ENCODE measurements at places on chromosomes 11 and 22.
A peak's percentile ranks its signal among the peaks of the same experiment; 100 is the strongest.

- DNase-seq, result no peak
Observed at GRCh38 chr22:19691721-19692341, 22.5 kb upstream of the SEPTIN5 start.

GRCh38 chr22:43476751-43477725 is 65.2 kb downstream of the MPPED1 start:
- no peak for DNase-seq

DNA sequence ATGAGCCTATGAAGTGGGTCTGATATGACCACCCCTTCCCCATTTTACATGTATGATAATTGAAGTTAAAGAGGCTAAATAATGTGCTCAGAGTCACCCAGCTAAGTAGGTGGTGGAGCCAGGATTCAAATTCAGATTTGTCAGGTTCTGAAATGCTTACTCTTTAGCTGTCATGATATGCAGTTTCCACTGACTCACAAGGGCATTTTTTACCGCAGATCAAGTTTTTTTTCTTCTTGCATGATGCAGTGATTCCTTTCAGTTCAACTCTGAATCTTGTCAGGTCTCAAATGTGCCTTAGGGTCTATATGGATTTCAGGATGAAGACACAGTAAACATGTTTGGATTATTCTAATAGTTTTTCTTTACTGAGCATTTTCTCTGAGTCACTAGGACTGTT is 12.6 kb upstream of the TRIM44 start:
- no peak for DNase-seq

DNA sequence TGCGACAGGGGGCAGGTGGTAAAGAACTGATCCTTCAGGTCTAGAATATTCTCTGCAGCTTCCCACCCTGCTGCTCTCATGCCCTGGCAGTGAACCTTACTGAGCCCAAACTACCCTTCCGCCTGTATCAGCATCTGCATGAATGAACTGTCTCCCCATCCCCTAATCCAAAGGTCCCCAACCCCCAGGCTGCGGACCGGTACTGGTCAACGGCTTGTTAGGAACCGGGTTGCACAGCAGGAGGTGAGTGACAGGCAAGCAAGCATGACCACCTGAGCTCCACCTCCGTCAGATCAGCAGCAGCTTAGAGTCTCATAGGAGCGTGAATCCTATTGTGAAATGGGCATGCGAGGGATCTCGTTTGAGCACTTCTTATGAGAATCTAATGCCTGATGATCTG is 58.2 kb upstream of the LMO1 start:
- no peak for DNase-seq

GRCh38 chr22:40421082-40421350 is 50.6 kb downstream of the SGSM3 start:
- DNase-seq, result no peak

DNA sequence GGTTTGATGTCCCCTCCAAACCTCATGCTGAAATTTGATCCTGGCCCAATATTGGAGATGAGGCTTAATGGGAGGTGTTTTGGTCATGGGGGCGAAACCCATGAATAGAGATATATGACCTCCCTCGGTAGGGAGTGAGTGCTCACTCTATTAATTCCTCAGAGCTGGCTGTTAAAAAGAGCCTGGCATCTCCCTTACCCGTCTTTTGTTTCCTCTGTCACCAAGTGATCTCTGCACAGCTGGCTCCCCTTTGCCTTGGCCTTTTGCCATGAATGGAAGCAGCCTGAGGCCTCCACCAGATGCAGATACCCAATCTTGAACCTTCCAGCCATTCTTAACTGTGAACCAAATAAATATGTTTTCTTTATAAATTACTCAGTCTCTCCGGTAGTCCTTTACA is 4.5 kb upstream of the CCDC81 start:
- DNase-seq, result no peak

DNA sequence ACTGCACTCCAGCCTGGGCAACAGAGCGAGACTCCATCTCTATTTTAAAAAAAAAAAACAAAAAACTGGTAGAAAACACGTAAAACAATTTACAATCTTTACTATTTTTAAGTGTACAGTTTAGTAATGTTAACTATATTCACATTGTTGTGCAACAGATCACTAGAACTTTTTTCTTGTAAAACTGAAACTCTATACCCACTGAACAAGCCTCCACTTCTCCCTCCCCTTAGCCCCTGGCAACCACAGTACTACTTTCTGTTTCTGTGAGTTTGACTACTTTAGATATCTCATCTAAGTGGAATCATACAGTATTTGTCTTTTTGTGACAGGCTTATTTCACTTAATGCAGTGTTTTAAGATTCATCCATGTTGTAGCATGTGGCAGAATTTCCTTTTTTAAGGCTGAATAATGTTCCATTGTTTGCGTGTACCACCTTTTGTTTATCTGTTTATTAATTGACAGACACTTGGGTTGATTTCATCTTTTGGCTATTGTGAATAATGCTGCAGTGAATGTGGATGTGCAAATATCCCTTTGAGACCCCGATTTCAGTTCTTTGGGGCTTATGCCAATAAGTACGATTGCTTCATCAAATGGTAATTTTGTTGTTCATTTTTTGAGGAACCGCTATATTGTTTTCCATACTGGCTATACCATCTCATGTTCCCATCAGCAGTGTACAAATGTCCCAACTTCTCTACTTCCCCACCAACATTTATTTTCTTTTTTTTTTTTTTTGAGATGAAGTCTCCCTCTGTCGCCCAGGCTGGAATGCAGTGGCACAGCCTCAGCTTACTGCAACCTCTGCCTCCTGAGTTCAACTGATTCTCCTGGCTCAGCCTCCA is 11.0 kb downstream of the DDB2 start:
- DNase-seq, result no peak

GRCh38 chr22:39703091-39703490 is 132.5 kb downstream of the CACNA1I start:
- DNase-seq, result no peak

DNA sequence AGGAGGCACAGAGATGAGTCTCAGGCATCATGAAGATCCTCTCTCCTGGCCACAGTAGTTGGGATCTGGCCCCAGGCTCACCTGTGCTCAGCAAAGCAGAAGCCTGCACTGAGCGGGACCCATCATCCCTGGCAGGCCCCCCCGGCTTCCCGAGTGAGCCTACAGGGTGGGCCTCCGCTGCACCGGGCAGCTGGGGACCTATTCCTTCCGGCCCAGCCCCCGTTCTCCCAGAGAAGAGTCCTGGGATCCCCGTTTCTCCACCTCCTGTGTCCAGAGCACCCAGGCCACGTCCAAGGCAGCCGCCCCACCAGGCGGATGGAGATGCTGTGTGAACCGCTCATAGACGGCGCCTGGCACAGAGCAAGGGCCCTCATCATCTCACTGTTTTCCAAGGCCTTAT is 52.5 kb downstream of the ANO1 start:
- no peak for DNase-seq

- DNase-seq, result peak; percentile 18
Observed at GRCh38 chr11:45655347-45655756, 10.1 kb downstream of the CHST1 start.

- DNase-seq, result no peak
Observed at GRCh38 chr11:61163714-61164605, 2.7 kb upstream of the VPS37C start.

DNA sequence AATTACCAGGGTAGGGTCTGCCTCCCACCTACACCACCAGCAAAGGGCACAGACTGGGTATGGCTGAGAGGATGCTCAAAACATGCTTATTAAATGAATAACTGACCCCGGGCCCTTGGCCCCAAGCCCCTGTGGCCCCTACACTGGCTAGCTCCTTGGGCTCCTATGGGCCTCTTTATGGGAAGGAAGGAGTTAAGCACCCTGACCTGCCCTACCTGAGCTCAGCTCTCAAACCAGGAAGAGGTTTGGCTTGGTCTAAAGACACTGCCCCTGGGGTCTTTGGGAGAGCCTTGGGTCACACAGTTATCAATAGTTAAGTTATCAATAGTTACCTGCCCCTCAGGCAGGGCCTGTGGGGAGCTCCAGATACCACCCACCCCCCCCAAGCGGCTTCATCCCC is 1.2 kb downstream of the USH1C start:
- no peak for DNase-seq

GRCh38 chr11:103085758-103086365 is 6.1 kb downstream of the DCUN1D5 start:
- no peak for DNase-seq

DNA sequence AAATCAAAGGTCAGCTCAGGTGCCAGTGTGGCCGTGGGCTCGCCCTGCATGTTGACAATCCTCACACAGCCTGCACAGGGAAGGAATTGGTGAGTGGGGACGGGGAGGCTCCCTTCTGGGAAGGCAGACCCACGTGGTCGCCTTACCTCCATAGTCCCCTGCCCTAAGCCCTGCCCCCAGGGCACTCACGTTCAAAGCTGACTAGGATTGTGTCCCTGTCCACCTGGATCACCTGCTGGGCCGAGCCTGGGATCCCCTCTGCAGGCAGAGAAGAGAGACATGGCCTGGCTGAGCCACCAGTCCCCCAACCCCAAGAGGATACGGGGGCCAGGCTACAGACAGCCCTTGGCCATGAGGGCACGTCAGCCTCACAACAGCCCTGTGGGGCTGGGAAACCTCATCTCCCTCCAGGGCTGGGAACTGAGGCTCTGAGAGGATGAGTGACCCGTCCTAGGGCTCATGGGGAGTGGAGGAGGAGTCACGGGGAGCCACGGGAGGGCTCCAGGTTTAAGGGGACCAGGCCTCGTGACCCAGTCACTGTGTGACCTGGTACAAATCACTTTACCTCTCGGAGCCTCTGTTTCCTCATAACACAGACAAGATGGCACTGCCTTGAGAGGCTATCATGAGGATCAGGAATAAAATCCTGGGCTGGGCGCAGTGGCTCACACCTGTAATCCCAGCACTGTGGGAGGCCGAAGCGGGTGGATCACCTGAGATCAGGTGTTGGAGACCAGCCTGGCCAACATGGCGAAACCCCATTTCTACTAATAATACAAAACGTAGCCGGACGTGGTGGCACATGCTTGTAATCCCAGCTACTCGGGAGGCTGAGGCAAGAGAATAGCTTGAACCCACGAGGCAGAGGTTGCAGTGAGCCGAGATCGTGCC is 12.1 kb upstream of the SF1 start:
- DNase-seq, result no peak

GRCh38 chr22:50027639-50028537 is 15.3 kb upstream of the IL17REL start:
- no peak for DNase-seq

- no peak for DNase-seq
Observed at GRCh38 chr11:59778122-59778521, 22.9 kb downstream of the STX3 start.

GRCh38 chr11:121456151-121456550 is 3.4 kb upstream of the SORL1-AS1 start:
- DNase-seq, result no peak

DNA sequence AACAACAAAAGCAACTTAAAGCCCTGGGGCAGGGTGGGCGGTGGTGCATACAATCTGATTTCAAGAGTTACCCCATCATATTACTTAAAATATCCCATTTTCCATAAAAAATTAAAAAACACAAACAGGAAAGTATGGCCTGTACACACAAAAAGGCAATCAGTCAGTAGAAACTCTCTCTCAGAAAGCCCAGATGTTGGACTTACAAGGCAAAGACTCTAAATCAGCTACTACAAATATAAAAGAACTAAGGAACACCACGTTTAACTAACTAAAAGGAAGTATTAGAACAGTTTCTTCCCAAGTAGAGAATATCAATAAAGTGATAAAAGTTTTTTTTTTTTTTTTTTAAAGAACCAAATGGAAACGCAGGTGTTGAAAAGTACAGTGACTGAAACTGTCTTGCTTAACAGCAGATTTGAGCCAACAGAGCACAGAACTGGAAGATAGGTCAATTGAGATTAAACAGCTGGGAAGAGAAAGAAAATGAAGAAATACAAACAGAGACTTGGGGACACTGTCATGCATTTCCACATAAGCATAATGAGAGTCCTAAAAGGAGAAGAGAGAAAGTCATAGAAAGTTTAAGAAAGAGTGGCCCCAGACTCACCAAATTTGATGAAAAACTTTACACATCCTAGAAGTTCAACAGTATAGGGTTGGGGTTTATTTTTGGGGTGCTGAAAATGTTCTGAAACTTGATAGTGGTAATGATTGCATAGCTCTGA is 8.6 kb downstream of the SC5D start:
- DNase-seq, result no peak

GRCh38 chr22:49515475-49515874 is 312.2 kb downstream of the BRD1 start:
- DNase-seq, result no peak

DNA sequence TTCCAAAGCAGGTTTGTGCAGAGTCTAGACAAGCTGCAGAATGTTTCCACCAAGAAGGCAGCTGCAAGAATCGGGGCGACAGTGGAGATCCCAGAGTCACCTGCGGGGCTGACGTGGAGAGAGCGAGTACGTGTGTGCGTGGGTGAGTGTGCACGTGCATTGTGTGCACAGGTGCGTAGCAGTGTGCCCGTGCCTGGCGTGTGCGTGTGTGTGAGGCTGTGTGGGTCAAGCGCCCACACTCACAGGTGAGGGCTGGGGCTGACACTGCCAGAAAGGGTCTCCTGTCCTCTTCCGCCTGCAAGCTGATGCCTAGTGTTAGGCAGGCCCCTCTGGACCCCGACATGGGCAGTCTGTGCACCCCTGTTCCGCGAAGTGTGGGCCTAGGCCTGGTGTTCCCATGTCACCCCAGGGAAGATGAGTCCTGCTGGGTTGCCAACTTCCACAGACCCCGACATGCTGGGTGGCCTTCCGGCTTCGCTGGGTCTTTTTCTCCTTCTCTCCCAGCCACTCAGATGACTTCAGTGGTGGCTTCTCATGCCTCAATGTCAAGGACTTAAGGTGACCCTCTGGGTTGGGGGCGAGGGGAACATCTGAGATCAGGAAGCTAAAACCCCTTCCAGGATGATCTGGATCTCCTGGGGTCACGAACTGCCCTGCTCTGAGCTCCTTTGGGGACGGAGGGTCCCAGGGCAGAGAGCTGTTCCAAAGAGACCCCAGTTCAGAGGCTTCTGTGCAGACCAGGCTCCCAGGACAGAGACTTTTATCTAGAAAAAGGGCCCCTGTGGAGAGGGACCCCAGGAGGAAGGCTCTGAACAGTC is 10.4 kb upstream of the SYT8 start:
- no peak for DNase-seq

GRCh38 chr11:117573326-117573725 is 223.7 kb downstream of the DSCAML1 start:
- DNase-seq, result no peak

DNA sequence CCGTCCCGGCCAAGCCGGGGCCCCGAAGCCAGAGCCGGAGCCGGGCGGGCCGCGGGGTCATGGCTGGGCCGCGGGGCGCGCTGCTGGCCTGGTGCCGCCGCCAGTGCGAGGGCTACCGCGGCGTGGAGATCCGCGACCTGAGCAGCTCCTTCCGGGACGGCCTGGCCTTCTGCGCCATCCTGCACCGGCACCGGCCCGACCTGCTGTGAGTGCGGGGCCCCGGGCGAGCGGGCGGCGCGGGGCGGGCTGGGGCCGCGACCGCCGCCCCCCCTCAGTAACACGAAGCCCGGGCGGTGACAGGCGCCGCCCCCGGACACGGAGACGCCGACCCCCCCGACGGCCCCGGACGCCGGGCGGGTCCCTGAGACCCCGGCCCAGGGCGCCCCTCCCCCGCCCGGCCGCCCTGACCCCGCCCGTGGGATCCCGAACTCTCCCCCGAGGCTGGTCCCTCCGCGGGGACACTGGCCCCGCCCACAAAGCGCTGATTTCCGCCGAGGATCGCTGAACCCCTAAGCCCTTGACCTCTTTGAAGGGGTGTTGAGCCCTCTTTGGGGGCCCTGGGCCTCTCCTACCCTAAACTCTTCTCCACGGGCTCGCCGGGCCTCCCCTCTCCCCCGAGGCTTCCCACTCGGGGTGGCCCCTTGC is 389 bp downstream of the MICALL1 start:
- no peak for DNase-seq
